ENCODE measurements at places on chromosomes 2 and 18.

GRCh38 chr18:62609764-62610163, 86.9 kb downstream of the ZCCHC2 start:
- H3K27me3 ChIP-seq = peaks cover 16% of the 10 kb centered on the region
- H3K4me1 ChIP-seq = no peaks in the 10 kb centered on the region
- no peak for DNase-seq
- H3K36me3 ChIP-seq = no peaks in the 10 kb centered on the region
- no peak overlapping the region for H3K27ac ChIP-seq

DNA sequence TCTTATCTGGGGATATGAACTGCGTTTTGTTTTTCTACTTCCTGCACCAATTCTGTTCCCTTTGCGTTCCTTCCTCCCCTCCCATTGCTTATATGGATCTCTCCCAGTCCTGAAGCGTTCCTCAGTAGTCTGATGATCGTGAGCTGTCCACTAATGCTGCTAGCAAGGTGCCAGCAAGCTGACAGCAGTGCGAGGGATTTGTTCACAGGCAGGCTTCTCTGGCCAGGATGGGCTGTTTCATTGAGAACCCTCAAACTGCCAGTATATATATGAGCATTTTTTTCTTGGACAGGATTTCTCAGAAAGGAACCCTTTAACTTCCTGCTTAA, 40.1 kb downstream of the GTF3C3 start:
- no peak for DNase-seq
- H3K27me3 ChIP-seq = no peaks in the 10 kb centered on the region
- H3K4me3 ChIP-seq = no peak overlapping the region
- peaks cover 36% of the 10 kb centered on the region for H3K36me3 ChIP-seq
- H3K27ac ChIP-seq = no peak overlapping the region

GRCh38 chr2:157857881-157858280, 18.2 kb downstream of the ACVR1 start:
- DNase-seq = no peak
- H3K4me1 ChIP-seq = peaks cover 45% of the 10 kb centered on the region
- H3K36me3 ChIP-seq = peaks cover 26% of the 10 kb centered on the region
- H3K27me3 ChIP-seq = no peaks in the 10 kb centered on the region
- no peak overlapping the region for H3K4me3 ChIP-seq
- H3K27ac ChIP-seq = no peak overlapping the region

GRCh38 chr18:35983818-35984217, 11.3 kb downstream of the RMP24 start:
- H3K4me1 ChIP-seq = no peaks in the 10 kb centered on the region
- H3K27me3 ChIP-seq = no peaks in the 10 kb centered on the region
- no peak overlapping the region for H3K4me3 ChIP-seq
- no peak for DNase-seq
- peaks cover 23% of the 10 kb centered on the region for H3K36me3 ChIP-seq

- no peaks in the 10 kb centered on the region for H3K36me3 ChIP-seq
- H3K27me3 ChIP-seq = peaks cover 62% of the 10 kb centered on the region
- peak; percentile 16 for DNase-seq
These were observed 1.6 kb downstream of the KLHL29 start for GRCh38 chr2:23386339-23387220.

DNA sequence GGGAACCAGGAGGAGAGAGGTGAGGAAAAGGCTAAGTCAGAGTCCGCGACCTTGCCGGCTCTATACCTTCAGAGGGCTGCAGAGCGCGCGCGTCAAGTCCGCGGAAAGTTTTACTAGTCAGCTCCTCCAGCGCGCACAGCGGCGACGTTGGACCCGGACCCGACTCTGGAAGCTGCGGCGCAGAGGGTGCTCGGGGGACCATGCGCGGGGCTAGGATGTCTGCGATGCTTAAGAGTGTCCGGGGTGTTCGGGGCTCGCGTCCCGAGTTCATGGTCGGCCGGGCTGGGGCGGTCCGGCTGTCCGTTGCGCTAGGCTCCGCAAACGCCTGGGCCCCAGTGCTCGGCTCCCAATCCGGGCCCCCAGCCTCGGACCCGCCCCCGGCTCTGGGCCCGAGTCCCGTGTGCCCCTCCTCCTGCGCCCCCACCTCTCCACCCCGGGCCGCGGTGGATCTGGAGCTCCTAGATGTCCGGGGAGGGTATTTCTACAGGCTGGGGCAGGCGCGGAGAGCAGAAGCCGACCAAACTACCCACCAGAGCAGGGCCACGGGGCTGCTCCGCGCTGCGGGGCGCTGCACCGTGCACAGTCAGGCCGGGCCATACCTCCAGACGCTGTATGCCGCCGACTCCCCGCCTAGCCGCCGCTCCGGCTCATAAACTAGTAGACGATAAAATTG, at the start of gene LBX2:
LBX2 (minus strand) TSS at position 337 of the 673 bp plus-strand sequence; CDS start at position 271, 66 bp downstream.
- peak; percentile 49 for DNase-seq
- H3K4me1 ChIP-seq = peaks cover 41% of the 10 kb centered on the region
- no peak within 1 kb of the TSS for H3K27ac ChIP-seq
- H3K27me3 ChIP-seq = peaks cover 58% of the 10 kb centered on the region
- H3K4me3 ChIP-seq = peak within 1 kb of the TSS; percentile 75

DNA sequence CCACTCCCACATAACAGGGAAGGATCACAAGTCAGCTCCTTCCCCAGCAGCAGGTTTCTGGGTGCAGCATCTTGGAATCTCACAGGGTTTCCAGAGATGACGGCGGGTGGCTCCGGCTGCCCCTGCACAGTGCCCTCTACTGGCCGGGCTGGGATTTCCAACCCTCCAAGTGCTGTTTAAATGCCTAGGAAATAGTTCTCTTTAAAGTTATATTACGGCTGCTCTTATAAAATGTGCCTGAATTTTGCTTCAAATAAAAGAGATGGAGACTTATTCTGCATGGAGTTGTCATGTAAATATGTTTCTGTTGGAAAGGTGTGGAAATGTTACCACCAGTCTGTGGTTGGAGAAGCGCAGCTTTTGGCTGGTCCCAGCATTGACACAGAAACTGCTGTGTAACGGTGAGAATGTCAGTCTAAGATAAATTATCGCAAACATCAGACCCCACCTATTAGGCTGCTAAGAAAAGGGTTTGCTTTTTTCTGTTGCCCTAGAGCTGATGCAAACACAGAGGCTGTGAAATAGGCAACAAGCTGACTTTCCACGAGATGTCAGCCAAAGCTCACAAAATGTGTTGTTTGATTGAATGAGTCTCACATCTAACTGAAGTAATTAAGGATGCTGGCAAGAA, 3.3 kb upstream of the HJURP start:
- DNase-seq = peak; percentile 72
- H3K27me3 ChIP-seq = peaks cover 1% of the 10 kb centered on the region
- H3K4me3 ChIP-seq = no peak overlapping the region

- no peak overlapping the region for H3K4me3 ChIP-seq
- DNase-seq = no peak
- H3K36me3 ChIP-seq = peaks cover 16% of the 10 kb centered on the region
- H3K27ac ChIP-seq = no peak overlapping the region
These were observed 94.4 kb downstream of the SGPP2 start for GRCh38 chr2:222518570-222519381.

GRCh38 chr2:179694963-179695362, 166.4 kb downstream of the ZNF385B start:
- H3K36me3 ChIP-seq = no peaks in the 10 kb centered on the region
- H3K4me3 ChIP-seq = no peak overlapping the region
- no peak for DNase-seq
- H3K27me3 ChIP-seq = no peaks in the 10 kb centered on the region
- H3K27ac ChIP-seq = no peak overlapping the region

- peaks cover 32% of the 10 kb centered on the region for H3K4me1 ChIP-seq
- peaks cover 8% of the 10 kb centered on the region for H3K36me3 ChIP-seq
- peak overlapping the region; percentile 89 for H3K27ac ChIP-seq
- peak overlapping the region; percentile 90 for H3K4me3 ChIP-seq
These were observed 766 bp downstream of the MFF start for GRCh38 chr2:227325839-227326195.

GRCh38 chr18:21502661-21503060, 97.8 kb downstream of the ESCO1 start:
- DNase-seq = no peak
- H3K4me3 ChIP-seq = no peak overlapping the region
- no peaks in the 10 kb centered on the region for H3K27me3 ChIP-seq

- no peaks in the 10 kb centered on the region for H3K36me3 ChIP-seq
- H3K27me3 ChIP-seq = peaks cover 11% of the 10 kb centered on the region
- H3K4me3 ChIP-seq = no peak overlapping the region
- H3K27ac ChIP-seq = no peak overlapping the region
- no peaks in the 10 kb centered on the region for H3K4me1 ChIP-seq
These were observed 542.8 kb downstream of the IRS1 start for GRCh38 chr2:226256709-226257376.
